IMR-90 (cell line): ENCODE measurements at places on chromosomes 5 and 9. TPM values are rescaled to one million over a fixed set of nuclear protein-coding genes. Genes with fewer than 3 reads are reported as not detected.

DNA sequence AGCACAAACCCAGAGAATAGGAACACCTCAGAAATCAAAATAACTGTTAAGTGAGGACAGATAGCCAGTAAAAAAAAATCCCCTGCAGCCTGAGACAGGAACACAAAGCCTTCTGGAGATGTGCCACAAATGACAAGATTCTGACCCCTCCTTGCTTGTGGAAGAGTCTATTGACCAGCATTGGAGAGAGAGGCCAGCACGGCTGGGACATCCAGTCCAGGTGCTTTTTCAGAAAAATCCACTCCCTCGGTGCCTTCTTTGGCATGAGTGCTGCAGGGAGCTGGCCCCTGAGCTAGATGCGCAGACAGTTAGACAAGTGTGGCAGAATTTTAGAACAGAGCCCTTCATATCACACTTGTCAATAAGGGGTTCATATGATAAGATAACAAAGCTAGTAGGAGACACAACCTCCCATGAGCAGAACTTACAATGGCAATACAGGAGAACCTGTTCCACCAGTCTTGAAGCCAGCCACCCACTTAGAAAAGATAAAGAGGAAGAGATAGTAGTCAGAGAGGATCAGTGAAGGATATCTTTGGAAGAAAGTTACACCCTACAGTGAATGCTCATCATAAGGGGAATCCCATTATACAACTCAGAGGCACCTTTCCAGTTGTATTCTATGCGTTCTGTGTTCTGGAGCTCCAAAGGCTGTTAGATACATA lies 298.4 kb downstream of the TLE1 start:
- DNase-seq, result no peak
- no peaks in the 10 kb centered on the region for H3K27me3 ChIP-seq
- no peak overlapping the region for H3K27ac ChIP-seq
- no peak overlapping the region for H3K4me3 ChIP-seq
- H3K36me3 ChIP-seq, result no peaks in the 10 kb centered on the region

GRCh38 chr5:154293219-154293618 lies 102.7 kb downstream of the GALNT10 start:
- DNase-seq, result no peak
- no peak overlapping the region for H3K27ac ChIP-seq
- no peaks in the 10 kb centered on the region for H3K27me3 ChIP-seq
- no peak overlapping the region for H3K4me3 ChIP-seq

- no peaks in the 10 kb centered on the region for H3K4me1 ChIP-seq
- H3K36me3 ChIP-seq, result no peaks in the 10 kb centered on the region
- H3K4me3 ChIP-seq, result no peak overlapping the region
- DNase-seq, result no peak
- peaks cover 19% of the 10 kb centered on the region for H3K27me3 ChIP-seq
- no peak overlapping the region for H3K27ac ChIP-seq
Observed at GRCh38 chr5:154157483-154158378, 32.8 kb upstream of the GALNT10 start.

- H3K27ac ChIP-seq, result peak overlapping the region; percentile 82
- DNase-seq, result peak; percentile 95
- H3K4me1 ChIP-seq, result peaks cover 25% of the 10 kb centered on the region
- peaks cover 7% of the 10 kb centered on the region for H3K36me3 ChIP-seq
Observed at GRCh38 chr9:38047301-38048251, 21.5 kb downstream of the SHB start.

DNA sequence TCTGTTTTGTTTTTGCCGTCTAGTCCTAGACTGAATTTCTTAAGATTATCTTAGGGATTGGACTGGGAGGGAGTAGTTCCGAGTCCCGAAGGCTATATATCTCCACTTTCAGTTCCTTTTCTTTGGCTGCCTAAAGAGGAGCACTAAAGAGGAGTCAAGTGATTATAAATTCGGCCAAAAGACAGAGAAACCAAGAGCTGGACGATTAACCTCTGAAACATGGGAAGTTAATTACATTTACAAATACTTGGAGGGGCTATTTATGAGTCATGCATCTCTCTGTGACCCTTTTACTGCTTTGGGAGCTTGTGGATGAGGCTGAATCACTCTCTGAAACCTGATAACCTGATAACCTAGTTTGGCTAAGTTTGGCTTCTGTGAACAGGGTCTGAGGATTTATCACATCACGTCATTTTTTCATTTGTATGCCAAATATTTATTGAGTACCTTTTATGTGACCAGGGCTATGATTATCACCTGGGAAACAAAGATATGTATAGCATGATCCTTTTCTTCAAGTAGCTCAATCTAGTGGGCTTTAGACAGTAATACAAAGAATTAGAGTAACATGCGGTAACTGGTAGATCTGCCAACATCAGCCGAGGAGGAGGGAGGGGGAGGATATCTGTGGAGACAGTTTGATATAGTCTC lies 180.9 kb downstream of the CD180 start:
- H3K4me3 ChIP-seq, result peak overlapping the region; percentile 34; the same call in 1 of the 2 replicates
- H3K27ac ChIP-seq, result peak overlapping the region; percentile 47; the same call in 1 of the 2 replicates
- DNase-seq, result peak; percentile 86
- H3K36me3 ChIP-seq, result no peaks in the 10 kb centered on the region
- peaks cover 20% of the 10 kb centered on the region for H3K4me1 ChIP-seq

DNA sequence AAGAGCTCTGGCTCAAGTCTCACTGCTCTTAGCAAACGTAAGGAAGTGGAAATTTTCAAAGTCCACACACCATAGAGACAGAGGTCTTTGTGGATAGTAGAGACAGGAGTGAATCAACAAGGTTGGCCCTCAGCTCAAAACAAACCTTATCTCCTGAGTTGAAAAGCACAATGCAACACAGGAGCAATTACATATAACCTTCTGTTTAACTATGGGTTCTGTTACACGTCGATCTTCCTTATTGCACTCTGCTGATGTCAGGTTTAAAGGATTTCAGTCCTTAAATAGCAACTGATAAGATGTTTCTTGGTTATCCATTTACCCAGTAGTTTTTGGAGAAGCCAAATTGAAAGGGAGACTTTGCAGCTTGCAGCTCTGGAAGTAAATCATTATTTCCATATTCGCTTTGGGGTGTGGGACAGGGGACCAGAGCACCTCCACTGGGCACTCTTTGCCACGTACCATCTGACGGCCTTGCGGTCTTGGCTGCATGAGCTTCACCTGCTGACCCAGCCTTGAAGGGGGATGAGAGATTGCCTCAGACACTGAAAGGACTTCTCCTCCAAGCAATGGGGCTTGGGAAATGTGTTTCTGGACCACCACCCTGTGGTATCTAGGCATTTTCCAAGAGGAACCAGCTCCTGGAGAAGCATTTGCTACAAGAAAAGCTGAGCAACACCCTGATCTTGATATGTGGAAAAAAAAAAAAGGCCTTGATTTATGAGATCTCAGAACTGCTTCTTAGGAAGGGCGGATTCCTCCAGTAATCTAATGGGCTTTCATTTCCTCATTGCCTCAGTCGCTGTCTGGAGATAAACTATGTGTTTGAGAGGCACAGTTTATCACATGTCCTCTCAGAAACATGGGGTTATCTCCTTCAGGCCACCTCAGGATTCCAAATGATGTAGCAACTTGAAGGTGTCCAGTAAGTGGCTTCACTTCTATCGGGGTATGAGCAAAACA lies 56.2 kb upstream of the ZNF622 start:
- no peak overlapping the region for H3K4me3 ChIP-seq
- no peak for DNase-seq
- no peaks in the 10 kb centered on the region for H3K36me3 ChIP-seq
- no peak overlapping the region for H3K27ac ChIP-seq
- peaks cover 34% of the 10 kb centered on the region for H3K27me3 ChIP-seq

MPDZ gene
- 14.6 and 18.8 TPM in 2 replicates for polyA plus RNA-seq

ANKRD34B gene
- not detected in 2 replicates for polyA plus RNA-seq

SMIM33 gene
- not detected in 2 replicates for polyA plus RNA-seq

TSSK1B gene
- 0.03 TPM in 1 of 2 replicates, not detected in the other for polyA plus RNA-seq

CDH6 gene
- polyA plus RNA-seq, result 69.1 and 72.2 TPM in 2 replicates
